Upper lobe of right lung (tissue), 1 donor: ENCODE measurements at places on chromosomes 7 and 10.
A peak's percentile ranks its signal among the peaks of the same experiment; 100 is the strongest.

- DNase-seq, result peak; percentile 83
Measured at GRCh38 chr7:38311329-38311937, 38.0 kb upstream of the TARP start.

DNA sequence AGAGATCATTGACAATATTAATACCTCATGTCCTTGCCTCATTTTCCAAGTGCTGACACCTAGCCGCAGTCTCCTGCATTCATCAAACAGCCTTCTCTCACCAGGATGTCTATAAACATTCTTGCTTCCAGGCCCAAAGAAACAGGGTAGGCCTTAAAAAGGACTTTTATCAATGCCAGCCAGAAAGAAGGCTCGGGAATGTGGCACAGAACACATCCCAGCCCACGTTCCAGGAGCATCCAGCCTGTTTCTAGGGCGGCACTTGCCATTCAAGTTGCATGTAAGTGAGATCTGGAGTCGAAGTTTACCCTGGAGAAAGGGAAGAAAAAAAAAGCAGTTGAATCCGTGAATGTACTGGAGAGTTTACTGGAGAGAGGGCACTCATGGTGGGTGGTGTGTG, 1083.1 kb downstream of the KCNMA1 start:
- no peak for DNase-seq

GRCh38 chr10:3208481-3209406, 36.2 kb upstream of the PITRM1 start:
- no peak for DNase-seq

- DNase-seq, result no peak
Measured at GRCh38 chr7:158310924-158311666, 276.5 kb downstream of the PTPRN2 start.

- DNase-seq, result no peak
Measured at GRCh38 chr10:101330631-101331225, 23.2 kb upstream of the BTRC start.

DNA sequence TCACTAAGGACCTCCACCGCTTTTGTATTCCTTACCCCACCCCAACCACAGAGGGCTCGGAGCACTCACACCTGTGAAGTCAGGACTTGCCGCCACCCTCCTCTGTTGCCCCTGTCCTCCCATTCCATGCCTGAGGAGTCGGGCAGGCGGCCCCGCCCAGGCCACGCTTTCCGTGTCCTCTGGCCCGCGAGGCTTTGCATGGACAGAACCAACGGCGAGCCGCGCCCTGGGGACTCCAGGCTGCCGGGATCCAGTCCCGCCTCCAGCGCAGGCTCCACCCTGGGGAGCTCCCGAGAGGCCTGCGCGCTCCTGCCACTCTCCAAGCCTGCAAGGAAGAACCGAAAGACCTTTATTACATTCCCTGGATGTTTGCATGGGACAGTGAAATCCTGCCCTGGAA, 366.4 kb upstream of the POM121L12 start:
- no peak for DNase-seq

GRCh38 chr7:2798669-2799068, 45.4 kb downstream of the GNA12 start:
- no peak for DNase-seq

DNA sequence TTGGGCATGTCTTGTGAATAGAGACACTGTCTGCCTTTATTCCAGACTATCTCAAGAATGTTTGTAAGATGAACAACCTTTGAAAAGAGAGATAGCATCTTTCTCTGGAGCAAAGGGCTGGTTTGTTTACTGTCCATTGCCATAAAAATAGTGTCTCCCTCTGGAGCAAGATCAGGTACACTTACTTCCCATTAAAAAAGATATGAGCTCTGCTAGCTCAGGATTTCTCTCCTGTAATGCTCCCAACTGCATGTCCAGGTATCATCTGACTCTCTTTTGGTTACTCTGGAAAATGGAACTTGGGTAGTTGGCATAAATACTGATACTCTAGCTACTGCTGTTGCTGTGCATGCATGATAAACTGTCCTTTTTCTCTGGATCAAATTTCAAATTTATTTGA, 381.1 kb downstream of the TFEC start:
- no peak for DNase-seq

GRCh38 chr10:123930340-123931001, 38.9 kb upstream of the CPXM2 start:
- no peak for DNase-seq

DNA sequence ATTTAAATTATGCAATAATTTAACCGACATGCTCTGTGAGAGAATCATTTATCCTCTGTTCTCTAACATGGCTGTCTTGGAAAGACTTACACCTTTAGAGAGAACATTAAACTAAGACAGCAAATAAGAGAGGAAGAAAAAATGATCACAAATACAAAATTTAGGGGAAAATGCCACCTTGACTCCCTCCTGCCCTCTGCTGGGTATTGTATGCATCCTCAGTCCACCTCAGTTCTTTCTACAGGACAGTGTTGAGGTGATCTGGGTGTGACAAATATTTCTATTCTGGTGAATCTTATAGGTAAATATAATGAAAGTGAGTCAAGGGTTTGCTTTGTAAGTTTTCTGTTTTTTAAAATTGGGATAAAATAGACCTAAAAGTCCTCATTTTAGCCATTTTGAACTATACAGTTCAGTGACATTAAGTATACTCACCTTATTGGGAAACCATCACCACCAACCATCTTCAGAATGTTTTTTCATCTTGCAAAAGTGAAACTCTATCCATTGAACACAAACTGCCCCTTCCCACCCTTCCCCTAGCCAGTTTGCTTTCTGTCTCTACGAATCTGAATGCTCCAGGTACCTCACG, 61.5 kb upstream of the ELMO1 start:
- no peak for DNase-seq

DNA sequence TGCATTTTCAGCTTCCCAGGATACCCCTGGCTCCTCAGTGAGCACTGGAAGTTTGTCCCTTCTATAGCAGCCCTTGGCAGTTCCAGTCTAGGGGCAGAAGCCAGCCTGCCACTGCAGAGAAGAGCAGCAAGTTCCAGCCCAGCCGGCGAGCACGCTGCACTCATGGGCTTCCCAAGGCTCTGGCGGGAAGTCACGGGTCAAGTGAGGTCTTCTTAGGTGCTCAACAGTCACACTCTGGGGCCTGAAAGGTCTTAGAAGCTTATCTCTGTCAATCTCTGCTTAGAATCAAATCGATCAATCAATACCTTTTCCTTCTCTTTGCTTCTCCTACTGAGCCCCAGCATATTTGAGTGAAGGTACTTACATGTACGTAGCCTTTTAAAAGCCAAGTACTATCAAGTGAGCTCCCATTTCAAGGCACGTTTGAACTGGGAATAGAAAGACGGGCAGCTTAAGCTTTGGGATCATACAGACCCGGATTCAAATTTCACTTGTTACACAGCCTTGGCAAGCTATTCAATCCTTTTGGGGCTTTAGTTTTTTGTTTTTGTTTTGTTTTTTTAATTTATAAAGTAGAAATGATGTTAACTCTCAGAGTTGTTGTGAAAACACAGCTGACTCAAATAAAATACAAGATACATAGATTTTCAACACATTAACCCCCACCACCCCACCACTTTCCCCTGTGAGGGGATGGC, 152.6 kb upstream of the KLF14 start:
- no peak for DNase-seq

DNA sequence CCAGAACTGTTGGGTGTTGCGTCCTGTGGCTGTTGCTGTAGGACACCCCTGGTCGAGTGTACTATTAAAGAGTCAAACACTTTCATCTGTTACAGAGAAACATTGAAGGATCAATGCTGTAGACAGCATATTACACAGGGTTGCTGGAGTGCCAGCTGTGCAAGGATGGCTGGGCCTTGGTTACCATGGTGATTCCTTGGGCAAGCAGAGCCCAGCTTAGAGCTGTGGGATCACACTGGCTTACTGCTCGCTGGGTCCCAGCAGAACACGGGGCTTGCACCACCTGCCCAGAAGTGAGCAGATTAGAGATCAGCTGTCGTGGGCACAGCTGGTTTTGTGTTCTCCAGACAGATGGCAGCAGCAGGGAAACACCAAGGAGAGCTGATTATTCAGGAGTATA, 76.0 kb downstream of the GPR141 start:
- DNase-seq, result no peak

- DNase-seq, result no peak
Measured at GRCh38 chr10:70295926-70296325, 12.1 kb upstream of the NPFFR1 start.

DNA sequence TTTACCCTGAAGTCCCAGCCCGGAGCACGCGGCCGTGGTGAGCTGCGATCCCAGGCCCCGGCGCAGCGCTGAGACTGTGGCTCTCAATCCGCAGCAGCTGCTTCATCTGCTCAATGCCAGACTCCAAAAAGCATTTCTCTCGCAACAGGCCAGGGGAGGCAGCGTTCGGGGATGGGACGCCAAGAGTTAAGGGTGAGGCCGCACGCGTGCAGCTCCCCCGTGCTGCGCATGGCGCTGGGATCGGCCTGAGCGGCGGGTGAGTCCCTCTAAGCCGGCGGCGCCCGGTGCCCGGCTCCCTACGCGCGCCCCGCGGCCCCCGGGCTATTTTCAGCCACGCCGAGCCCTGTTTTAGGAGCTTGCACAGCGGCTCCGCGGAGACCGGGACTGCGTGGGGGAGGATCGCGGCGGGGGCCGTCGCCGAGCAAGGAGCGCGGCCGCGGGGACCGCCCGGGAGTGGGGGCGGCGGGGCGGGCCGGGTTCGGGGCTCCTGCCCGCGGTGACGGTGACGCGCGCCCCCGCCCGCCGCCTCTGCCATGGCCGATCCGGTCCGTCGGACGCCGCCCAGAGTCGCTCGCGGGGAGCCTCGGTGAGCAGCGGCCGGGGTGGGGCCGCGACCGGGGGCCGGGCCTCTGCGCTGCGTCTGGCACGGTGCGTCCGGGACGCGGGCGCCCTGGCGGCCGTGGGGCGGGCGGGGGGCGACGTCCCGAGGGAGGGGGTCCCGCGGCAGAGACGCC, 29.4 kb upstream of the JAKMIP3 start:
- no peak for DNase-seq

DNA sequence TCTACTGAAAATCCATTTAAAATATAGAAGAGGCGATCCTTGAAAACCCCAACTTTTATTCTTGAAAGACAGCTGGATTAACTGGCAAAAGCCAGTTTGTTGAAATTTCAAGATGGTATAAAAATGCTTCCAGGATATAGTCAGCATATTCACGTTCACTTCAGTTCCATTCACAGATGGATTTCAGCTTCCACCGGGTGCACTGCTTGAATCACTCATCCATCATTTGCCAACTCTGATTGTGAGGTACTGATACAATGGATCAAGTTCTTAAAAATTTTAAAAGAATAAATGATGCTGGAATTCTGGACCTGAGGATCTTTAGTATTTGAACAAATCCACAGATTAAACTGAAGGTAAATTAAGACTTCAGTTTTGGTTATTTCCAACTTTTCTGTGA, 2.4 kb downstream of the PURB start:
- no peak for DNase-seq

GRCh38 chr7:91330866-91331265, 66.6 kb downstream of the FZD1 start:
- no peak for DNase-seq

GRCh38 chr7:47031786-47032535, 550.0 kb downstream of the TNS3 start:
- no peak for DNase-seq

GRCh38 chr7:135169964-135170273, 588 bp downstream of the CYREN start:
- no peak for DNase-seq

- DNase-seq, result no peak
Measured at GRCh38 chr10:23717913-23718312, 279.0 kb downstream of the OTUD1 start.

DNA sequence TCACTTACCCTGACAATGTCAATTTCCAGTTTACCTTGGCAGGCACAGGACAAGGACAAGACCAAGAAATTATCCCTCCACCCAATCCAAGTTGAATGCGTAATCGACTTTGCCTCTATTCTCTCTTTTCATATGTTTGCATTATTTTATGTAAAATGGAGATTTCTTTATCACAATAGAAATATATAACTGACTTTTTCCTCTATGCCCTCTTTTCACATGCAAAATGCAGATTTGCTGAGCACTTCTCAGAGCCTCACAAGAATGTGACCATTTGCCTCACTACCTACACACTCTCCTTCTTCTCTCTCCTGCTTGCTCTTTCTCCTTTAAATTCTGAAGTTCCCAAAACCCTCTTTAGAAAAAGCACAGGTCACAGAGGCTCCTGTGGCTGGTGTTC, 15.1 kb downstream of the CYP3A43 start:
- no peak for DNase-seq

GRCh38 chr10:91616137-91616536, 16.7 kb downstream of the PPP1R3C start:
- no peak for DNase-seq

GRCh38 chr7:39252916-39253315, 275.2 kb downstream of the POU6F2 start:
- DNase-seq, result no peak

DNA sequence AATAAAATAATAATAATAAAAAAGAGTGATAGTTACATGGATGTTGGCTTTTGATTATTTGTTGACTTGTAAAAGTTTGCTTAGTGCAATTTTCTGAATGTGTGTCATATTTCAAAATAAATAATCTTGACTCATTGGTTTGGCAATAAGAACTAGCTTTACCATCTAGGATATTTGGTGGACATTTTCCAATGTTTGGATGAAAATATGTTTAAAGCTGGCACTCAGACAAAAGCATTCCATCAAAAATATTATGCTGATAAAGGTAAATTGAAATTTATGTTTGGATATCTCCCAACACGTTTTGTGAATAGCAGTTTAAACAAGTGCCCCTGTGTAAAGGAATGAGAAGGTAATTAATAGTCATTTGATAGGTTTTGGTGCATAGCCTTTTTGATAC, 62.5 kb upstream of the KCNMA1 start:
- DNase-seq, result no peak

GRCh38 chr7:99997545-99998137, 17.8 kb upstream of the ZKSCAN1 start:
- DNase-seq, result peak; percentile 76

GRCh38 chr10:132957981-132958882, 15.9 kb upstream of the CFAP46 start:
- DNase-seq, result no peak

- DNase-seq, result no peak
Measured at GRCh38 chr10:122280156-122280555, 9.1 kb downstream of the BTBD16 start.

GRCh38 chr10:49010295-49010694, 70.7 kb upstream of the LRRC18 start:
- peak; percentile 58 for DNase-seq
